ENCODE measurements at places on chromosomes 5 and 9.
A peak's percentile ranks its signal among the peaks of the same experiment; 100 is the strongest.

DNA sequence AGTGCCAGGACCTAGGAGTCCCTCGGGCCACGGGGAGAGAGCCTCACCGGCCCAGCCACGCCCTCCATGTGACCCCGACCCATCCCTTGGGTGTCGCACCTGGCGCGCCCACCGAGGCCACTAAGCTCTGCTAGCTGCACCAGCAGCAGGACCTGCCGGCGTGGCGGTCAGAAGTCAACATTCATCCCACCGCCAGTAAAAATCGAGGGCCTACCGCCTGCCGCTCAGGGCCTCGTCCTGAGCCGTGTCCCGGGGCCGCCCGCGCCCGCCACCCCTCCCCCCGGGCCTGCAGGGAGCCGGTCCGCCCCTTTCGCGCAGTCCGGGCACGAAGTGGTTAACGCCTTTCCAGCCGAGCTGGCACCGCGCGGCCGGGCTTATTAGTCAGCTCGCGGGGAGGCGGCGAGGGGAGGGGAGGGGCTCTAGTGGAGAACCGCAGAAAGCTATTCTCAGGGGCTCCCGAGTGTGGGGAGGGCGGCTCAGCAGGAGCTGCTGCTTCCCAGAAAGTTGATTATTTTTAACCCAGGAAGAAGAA lies 124.4 kb downstream of the C9orf50 start:
- peak; percentile 65 for DNase-seq

GRCh38 chr9:99300603-99301002 lies 78.5 kb downstream of the SEC61B start:
- no peak for DNase-seq

DNA sequence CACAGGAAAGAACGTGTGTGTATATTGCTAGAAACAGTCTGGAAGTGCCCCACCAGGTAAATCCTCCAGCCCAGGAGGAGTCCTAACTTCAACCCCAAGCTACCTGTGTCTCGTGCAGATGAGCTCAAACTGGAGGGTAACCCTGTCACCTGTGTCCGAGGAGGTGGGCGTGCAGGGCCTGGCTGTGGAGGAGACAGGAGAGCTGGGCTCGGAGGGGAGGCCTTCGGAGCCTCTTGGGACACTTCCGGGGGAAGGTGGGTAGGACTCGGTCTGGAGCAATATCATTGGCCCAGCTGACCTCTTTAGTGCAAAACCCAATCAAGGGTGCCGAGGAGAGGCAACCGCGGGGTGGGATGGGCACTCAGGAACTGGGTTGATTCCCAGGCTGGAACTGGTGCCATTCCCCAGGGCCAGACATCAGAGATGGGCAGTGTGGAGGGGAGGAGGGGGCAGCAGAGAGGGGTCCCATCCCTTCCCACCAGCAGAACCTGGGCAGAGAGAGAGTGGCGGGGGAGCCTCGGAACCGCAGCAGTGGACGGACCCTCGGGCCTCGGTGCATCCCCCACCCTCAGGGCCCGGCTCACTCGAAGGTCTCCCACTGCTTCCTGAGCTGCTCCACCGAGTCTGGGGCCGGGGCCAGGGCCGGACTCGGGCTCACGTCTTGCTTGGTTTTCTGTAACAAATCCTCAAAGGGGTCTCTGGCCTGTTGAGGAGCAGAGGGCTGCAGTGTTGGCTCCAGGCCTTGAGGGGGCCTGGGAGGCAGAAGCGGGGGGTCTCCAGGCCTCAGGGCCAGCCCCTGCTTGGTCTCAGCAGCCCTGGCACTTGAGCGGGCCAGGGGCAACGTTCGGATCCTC lies 25.1 kb downstream of the CRB2 start:
- DNase-seq: no peak

DNA sequence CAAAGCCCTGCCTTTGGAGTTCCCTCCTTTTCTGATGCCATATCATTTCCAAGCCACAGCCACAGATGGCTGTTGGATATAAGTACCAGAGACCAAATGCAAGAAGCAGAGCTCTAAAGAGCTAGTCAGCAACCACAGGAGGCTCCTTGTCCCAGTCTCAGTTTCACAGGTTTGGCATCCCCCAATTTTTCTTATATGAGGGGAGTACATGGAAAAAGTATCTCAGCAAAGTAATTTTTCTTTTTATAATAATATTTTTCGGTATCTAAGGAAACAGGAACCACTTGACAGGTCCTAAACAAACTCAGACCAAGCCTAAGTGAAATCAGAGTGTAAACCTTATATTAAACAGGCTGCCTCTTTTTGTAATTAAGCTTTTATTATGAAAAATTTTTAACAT lies 20.1 kb downstream of the GZMK start:
- no peak for DNase-seq

- no peak for DNase-seq
Measured at GRCh38 chr9:134560206-134560605, 81.4 kb upstream of the COL5A1 start.

DNA sequence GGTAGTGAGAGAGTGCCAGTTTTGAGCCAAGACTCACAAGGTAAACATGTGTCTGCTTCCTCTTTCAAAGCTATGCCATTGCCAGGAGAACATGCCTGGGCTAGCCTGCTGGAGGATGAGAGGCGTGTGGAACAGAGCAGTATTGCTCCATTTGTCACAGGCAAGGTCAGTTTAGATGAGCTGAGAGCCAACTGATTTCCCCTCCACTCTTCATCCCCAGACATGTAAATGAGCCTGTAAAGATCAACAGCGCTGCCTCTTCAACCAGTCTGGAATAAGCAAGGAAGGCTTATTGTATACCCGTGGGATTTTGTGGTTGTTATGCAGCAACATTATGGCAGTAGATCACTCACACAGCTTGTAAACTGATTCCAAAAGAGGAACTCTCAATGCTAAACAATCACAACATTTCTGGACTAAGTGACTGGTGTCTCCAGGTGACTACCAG lies 8.2 kb upstream of the GDNF start:
- no peak for DNase-seq

Measured in T follicular helper cell (primary cell).